Thoracic aorta (tissue), 2 donors: ENCODE measurements at places on chromosomes 12 and 14.
A peak's percentile ranks its signal among the peaks of the same experiment; 100 is the strongest.

GRCh38 chr14:95876761-95877538 is at the start of gene TUNAR:
TSS of gene TUNAR (plus strand) at chr14:95876832.
- H3K4me1 ChIP-seq = peaks cover 10% of the 10 kb centered on the region
- no peak for DNase-seq
- H3K27me3 ChIP-seq = peaks cover 8% of the 10 kb centered on the region
- peak within 1 kb of the TSS; percentile 56 for H3K4me3 ChIP-seq
- H3K27ac ChIP-seq = no peak within 1 kb of the TSS

DNA sequence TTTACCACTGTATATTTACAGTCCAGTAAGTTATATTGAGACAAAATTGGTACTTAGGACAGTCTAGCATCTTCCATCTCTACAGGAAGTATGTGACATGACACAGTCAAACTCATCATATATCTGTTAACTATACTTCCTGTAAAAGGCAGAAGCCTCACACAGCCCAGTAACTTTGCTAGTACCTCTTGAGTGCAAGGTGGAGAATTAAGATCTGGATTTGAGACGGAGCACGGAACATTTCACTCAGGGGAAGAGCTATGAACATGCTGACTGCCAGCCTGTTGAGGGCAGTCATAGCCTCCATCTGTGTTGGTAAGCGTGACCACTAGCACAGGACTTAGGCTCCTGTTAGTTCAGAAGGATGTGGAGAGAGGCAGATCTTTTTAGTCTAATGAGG is 333.7 kb upstream of the OR4E1 start:
- H3K27ac ChIP-seq = no peak overlapping the region
- no peaks in the 10 kb centered on the region for H3K27me3 ChIP-seq
- no peaks in the 10 kb centered on the region for H3K36me3 ChIP-seq
- no peak overlapping the region for H3K4me3 ChIP-seq

DNA sequence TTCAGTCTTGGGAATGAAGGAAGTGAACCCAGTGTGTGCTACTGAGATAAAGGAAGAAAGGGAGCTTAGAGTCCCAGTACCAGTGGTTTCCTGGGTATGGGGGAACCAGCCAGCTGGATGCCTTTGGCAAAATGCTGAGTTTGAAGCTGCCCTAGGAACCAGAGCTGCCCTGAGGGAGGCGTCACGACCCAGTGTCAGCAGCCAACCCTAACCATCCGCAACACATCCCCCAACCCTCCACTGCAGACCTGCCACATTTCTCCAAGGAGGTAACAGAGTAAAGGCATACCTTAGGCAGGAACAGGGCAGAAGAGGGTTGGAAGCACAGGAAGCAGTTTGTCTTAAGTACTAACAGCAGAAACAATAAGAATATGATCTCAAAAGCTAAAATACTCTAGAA is 28.6 kb downstream of the PRDM4 start:
- H3K27ac ChIP-seq = no peak overlapping the region
- peaks cover 30% of the 10 kb centered on the region for H3K36me3 ChIP-seq
- DNase-seq = no peak

DNA sequence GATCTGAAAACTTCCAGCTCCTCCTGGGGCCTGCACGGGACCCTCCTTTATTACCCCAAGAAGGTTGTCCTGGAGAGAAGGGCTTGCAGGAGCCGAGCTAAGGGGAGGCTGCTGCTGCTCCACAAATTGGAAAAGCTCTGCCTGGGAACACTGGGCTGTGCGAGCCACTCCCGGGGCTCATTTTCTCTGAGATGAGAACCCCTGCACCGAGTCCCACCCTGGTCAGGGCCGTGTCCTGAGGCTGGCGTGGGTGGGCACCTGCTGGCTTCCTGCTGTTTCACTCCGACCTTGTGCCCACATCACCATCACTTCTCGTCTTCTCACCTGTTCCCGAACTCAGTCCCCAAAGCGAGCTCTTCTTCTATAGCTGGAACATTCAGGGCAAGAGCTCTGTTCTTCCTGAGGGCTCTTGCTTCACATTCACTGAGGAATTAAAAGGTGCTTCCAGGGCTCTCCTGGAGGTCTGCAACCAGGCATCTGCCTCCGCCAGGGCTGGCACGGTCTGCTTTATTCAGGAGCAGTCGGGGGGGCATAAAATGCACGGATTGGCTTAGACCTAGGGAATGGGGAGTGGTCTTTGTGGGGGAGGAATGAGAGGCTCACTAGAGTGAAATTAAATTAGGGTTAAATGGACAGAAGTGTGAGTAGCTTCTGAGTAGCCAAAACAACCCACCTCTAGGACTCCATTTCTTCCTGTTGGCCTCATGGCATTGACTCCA is 98.5 kb downstream of the ADGRD1 start:
- no peaks in the 10 kb centered on the region for H3K36me3 ChIP-seq
- no peak overlapping the region for H3K27ac ChIP-seq
- no peak for DNase-seq
- no peak overlapping the region for H3K4me3 ChIP-seq
- H3K27me3 ChIP-seq = no peaks in the 10 kb centered on the region

DNA sequence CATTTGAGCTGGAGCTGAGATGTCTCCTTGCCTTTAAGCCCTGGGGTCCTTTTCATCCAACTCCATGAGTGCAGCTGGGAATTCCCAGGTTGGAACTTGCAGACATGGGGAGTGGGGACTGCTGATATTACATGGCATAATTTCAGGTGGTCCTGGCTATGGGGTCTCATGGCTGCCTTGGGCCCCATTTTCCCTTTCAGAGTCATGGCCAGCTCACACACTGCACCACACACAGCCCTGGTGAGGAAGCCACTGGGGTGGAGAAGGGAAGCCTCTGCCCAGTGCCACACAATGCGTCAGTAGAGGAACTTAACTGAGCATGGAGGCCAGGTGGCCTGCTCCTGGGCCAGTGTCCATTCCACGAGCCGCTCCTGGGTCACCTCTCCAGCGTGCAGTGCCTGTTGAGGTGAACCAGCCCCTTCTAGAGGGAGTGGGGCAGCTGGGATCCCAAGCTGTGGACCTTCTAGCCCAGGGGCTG is 17.3 kb upstream of the KRT86 start:
- DNase-seq = no peak
- no peak overlapping the region for H3K27ac ChIP-seq
- peaks cover 4% of the 10 kb centered on the region for H3K4me1 ChIP-seq
- no peaks in the 10 kb centered on the region for H3K36me3 ChIP-seq

DNA sequence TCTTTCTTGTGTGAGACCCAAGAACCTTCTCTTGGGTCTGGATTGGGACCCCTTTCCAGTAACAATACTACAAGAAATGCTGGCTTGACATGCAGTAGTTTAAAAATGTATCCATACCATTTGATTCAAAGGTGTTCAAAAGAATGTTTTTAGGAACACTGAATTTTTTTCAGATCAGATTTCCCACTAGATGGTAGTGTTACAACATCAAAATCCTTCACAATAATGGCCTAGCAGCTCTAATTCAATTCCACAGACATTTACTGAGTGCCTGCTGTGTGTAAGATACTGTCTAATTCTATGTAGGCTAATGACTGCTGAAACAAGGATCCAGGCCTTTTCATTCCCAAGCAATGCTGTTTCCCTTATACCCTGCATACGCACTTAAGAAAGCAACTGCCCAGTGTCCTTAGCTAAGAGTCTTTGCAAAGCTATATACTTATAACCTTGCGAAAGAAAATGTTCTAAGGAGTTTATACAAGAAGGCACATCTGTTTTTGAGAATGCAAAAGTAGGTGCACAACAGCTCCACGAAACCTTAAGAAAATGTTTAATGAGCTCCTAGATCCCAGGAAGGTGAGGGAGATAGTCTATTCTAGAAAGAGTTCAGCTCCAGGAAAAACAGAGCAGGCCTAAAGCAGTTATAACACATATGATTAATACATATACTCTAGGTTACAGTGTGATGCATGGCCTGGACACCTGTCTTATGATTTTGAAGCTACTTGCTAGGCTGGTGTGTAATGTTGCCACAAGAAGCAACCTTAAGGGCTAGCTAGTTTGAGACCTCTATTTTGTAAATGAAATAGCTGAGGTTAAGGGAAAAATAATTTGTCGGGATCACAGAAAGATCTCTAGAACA is 50.9 kb upstream of the PKP2 start:
- DNase-seq = no peak
- H3K4me3 ChIP-seq = no peak overlapping the region
- no peaks in the 10 kb centered on the region for H3K4me1 ChIP-seq
- H3K36me3 ChIP-seq = no peaks in the 10 kb centered on the region
- no peak overlapping the region for H3K27ac ChIP-seq
- H3K27me3 ChIP-seq = no peaks in the 10 kb centered on the region

DNA sequence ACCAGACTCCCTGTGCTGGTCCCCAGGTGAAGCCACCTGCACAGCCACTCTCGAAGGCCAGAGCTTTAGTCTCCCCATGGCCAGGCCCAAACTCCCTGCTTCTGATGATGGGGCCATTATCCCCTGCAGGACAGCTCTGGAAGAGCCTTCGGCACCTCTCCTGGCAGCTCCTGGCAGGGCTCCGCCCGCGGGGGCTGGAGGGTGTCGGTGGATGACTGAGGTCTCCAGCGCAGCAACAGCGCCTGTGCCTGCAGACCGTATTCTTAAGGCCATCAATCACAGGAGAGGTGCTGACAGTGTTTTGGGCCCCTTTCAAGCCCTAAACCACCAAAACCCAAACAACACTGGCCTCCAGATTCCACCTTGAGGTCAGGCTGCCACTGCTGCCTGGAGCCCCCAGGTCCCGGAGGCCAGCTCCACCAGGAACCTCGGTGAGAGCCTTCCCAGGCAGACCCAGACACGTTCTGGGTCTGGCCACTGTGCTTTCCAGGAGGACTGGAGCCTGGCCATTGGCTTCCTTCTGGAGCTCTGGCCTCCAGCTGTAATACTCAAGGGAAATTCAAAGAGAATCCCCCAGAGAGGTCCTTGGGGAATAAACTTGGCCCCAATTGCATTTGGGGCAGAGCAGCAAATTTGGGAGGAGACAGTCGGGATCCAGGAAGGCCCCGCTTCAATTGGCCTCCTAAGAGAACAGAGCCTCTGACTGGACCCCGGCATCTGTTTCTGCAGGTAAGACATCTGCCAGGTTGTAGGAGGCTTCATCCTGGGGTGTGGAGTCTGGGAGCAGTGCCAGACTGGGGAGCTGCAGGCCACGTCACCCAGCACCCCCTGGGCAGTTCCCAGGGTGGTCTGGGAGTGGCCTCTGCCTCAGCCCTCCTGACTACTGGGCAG is 210.6 kb upstream of the RTL1 start:
- H3K27me3 ChIP-seq = no peaks in the 10 kb centered on the region
- H3K36me3 ChIP-seq = no peaks in the 10 kb centered on the region
- no peak overlapping the region for H3K27ac ChIP-seq

GRCh38 chr12:1922985-1923384 is 4.5 kb upstream of the CACNA2D4 start:
- H3K27me3 ChIP-seq = no peaks in the 10 kb centered on the region
- H3K36me3 ChIP-seq = no peaks in the 10 kb centered on the region
- peaks cover 17% of the 10 kb centered on the region for H3K4me1 ChIP-seq
- no peak overlapping the region for H3K27ac ChIP-seq
- no peak overlapping the region for H3K4me3 ChIP-seq
- DNase-seq = no peak

GRCh38 chr14:38083039-38083438 is 124.7 kb upstream of the SSTR1 start:
- no peaks in the 10 kb centered on the region for H3K4me1 ChIP-seq
- no peak for DNase-seq
- H3K27ac ChIP-seq = no peak overlapping the region
- no peak overlapping the region for H3K4me3 ChIP-seq
- H3K27me3 ChIP-seq = no peaks in the 10 kb centered on the region
- H3K36me3 ChIP-seq = no peaks in the 10 kb centered on the region

DNA sequence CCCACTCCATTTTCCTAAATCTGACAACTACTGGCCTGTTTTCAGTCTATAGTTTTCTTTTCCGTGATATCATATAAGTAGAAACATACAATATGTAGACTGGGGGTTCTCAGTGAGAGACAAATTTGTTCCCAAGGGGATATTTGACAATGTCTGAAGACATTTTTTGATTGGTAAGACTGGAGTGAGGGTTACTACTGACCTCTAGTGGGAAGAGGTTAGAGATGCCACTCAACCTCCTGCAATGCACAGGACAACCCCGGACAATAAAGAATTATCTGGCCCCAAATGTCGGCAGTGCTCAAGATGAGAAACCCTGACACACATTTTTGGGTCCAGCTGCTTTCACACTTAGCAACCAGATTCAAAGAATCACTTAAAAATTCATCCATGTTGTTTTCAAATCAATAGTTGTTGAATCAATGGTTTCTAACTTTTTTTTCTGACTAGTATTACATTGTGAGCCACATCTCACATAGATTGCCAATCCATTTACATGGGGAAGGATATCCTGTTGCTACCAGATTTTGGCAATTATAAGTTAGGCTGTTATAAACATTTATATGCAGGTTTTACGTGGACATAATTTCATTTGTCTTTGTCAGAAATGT is 307.1 kb downstream of the RPL10L start:
- H3K36me3 ChIP-seq = no peaks in the 10 kb centered on the region
- no peak overlapping the region for H3K27ac ChIP-seq
- DNase-seq = no peak
- no peaks in the 10 kb centered on the region for H3K4me1 ChIP-seq

DNA sequence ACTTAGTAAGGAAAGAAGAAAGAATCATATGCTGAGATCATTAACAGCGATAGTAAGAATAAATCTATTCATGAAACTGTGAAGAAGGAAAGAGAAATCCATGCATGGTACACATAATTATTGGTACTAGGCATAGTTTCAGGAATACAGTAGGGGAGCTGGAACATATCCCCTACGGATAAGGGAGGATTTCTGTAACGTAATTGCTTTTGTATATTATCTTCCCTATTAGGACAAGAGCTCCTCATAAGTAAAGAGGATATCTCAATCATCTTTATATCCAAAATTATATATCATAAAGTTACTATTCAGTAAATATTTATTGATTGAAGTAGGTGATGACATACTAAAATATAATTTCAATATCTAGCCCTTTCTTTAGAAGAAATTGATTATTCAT is 22.9 kb downstream of the SYT1 start:
- no peaks in the 10 kb centered on the region for H3K36me3 ChIP-seq
- no peaks in the 10 kb centered on the region for H3K27me3 ChIP-seq
- no peak overlapping the region for H3K27ac ChIP-seq
- H3K4me1 ChIP-seq = no peaks in the 10 kb centered on the region
- DNase-seq = no peak

DNA sequence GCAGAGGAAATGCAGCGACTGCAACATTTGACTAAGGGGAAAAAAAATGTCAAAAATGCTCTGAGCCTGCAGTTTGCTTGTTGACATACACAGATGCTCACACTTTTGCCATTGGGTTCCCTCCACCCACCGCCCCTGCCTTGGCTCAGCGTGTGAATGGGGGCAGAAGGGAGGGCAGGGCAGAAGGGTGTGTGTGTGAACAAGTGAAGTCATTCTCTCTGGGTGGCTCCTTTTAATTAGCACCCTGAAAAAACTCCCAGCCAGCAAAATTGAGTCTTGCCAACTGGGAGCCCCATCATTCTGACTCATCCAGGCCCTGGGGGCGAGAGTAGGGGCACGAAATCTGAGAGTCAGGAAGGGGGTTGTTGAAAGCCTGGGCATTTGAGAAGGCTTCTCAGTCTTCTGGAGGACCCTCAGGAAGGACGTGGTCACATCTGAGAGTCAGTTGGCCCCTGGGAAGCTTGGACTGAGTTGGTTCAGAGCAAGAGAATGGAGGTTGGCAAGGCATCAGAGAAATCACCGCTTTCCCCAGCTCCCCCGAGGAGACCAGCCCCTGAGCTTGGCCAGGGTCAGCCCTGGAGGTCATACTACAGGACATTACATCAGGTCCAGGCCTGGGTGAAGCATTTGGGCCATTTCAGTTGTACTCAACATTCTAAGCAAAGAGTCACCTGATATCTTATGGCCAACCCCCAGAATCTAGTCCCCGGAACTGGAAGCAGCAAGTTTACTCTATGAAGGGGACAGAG is 22.7 kb upstream of the KRT78 start:
- no peak overlapping the region for H3K4me3 ChIP-seq
- no peak overlapping the region for H3K27ac ChIP-seq
- H3K36me3 ChIP-seq = no peaks in the 10 kb centered on the region
